ENCODE measurements at places on chromosomes 7 and 10. TPM values are rescaled to one million over a fixed set of nuclear protein-coding genes. Genes with fewer than 3 reads are reported as not detected.
A peak's percentile ranks its signal among the peaks of the same experiment; 100 is the strongest.

GRCh38 chr10:126448091-126448490 is 59.8 kb upstream of the ADAM12 start:
- H3K36me3 ChIP-seq: no peaks in the 10 kb centered on the region
- no peak overlapping the region for H3K4me3 ChIP-seq
- no peak overlapping the region for H3K27ac ChIP-seq
- DNase-seq: no peak

TRIM73 gene
- 0.90 TPM for total RNA-seq

DNA sequence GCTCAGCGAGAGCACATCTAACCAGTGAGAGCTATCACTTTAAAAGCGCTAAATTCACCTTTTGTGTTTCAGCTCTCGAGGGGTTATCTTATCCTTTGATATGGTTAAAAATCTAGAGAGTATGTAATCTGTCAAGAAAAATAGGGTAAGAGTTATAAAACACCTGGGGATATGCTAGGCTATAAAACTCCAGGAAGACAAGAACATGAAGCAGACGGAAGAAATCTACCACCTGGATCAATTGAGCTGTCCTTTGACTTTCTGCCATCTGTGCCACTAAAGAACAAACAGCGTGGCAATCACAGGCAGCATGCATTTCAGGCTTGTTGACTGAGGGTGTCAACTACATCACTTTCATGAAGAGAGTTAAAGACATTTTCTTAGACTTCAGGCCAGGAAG is 83.1 kb downstream of the ZNF248 start:
- H3K4me1 ChIP-seq: no peaks in the 10 kb centered on the region
- no peaks in the 10 kb centered on the region for H3K36me3 ChIP-seq
- H3K4me3 ChIP-seq: no peak overlapping the region
- H3K27me3 ChIP-seq: no peaks in the 10 kb centered on the region
- H3K27ac ChIP-seq: no peak overlapping the region

DNA sequence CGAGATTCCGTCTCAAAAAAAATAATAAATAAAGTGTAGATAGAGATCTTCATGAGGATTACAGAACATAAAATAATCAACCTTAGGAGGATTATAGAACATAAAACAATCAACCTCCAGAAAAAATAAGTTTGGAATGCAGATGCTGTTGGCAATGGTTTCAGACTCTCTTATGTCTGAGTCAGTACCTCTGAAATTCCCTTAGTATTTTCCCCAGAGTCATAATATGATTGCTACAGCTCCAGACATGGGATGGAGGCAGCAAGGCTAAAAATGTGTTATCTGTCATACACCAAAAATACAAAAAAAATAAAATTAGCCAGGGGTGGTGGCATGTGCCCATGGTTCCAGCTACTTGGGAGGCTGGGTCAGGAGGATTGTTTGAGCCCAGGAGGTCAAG is 22.2 kb downstream of the CADPS2 start:
- H3K27me3 ChIP-seq: no peaks in the 10 kb centered on the region
- no peak for DNase-seq
- no peak overlapping the region for H3K4me3 ChIP-seq
- H3K27ac ChIP-seq: no peak overlapping the region
- no peaks in the 10 kb centered on the region for H3K4me1 ChIP-seq
- no peaks in the 10 kb centered on the region for H3K36me3 ChIP-seq

DNA sequence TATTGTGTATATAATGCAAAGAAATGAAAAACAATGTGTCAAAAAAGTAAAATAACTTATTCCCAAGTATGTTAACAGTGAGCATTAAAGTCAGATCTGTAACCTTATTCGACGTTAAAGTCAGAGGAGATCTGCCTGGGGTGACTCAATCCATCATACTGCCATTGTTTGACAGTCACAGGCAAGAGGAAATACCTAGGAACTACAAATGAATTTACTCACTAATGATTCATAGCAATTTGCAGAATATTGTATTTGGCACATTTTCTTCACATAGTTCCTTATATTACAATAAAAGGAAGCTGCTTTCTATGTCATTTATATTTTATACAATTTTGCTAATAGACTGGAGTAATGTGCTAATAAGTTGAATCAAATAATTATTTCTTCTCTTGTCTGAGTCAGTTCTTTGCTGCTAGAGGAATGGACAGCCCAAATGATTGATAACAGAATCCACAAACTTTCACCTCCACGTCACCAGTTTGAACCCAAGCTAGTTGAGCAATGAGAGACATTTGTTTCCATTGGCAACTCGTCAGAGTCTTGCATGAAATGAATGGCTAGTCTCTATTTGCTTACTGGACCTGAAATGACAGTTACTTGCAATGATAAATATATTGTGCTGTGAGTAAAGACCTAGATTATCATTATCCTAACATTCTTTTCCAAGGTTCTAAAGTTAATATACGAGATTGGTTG is 48.5 kb upstream of the TMEM106B start:
- no peak overlapping the region for H3K4me3 ChIP-seq
- no peaks in the 10 kb centered on the region for H3K4me1 ChIP-seq
- no peaks in the 10 kb centered on the region for H3K36me3 ChIP-seq
- DNase-seq: no peak

DNA sequence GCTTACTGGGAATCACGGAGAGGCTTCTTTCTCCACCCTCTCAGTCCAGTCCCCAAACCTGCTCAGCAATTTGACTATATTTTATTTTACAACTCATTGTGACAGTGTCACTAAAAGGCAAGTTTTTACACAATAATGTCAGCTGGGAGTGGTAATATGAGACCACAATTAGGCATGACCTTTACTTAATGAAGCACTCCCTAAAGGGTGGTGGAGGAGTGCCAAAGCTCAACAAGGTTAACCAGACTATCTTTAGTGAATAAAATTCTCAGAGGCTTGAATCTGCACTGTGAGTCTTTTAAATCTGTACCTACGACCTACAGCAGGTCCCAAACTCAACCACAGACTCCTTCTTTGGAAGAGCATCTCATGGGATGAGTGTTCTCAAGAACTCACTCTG is 215.6 kb downstream of the TAX1BP1 start:
- H3K36me3 ChIP-seq: no peaks in the 10 kb centered on the region
- H3K27ac ChIP-seq: no peak overlapping the region
- H3K4me1 ChIP-seq: no peaks in the 10 kb centered on the region
- H3K4me3 ChIP-seq: no peak overlapping the region
- no peaks in the 10 kb centered on the region for H3K27me3 ChIP-seq

GRCh38 chr10:76086761-76087639 is 655.6 kb downstream of the LRMDA start:
- H3K4me3 ChIP-seq: no peak overlapping the region
- H3K36me3 ChIP-seq: no peaks in the 10 kb centered on the region
- H3K4me1 ChIP-seq: peaks cover 11% of the 10 kb centered on the region
- H3K27ac ChIP-seq: no peak overlapping the region
- peak; percentile 61 for DNase-seq

GRCh38 chr10:107914450-107915214 is 750.1 kb upstream of the SORCS1 start:
- no peaks in the 10 kb centered on the region for H3K36me3 ChIP-seq
- DNase-seq: no peak
- H3K4me3 ChIP-seq: peak overlapping the region; percentile 81

FRG2B gene
- not detected for total RNA-seq

DNA sequence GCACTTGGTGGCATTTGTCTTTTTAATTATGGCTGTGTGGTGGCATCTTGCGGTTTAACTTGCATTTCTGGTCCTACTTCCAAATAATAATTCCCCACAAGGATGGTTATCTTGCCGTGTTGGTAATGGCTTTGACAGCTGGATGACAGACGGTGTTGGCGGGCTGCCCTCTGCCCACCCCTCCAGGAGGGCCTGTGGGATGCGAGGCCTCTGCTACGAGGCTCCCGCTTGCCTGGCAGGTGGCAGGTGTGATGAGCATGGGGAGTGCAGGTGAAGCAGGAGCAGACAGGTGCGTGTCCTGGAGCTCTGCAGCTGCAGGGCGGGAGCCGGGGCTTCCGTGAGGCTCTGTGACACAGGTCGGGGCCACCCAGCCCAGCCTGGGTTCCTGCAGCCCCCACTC is 11.8 kb downstream of the INPP5A start:
- no peaks in the 10 kb centered on the region for H3K36me3 ChIP-seq
- H3K27ac ChIP-seq: no peak overlapping the region
- DNase-seq: no peak
- no peaks in the 10 kb centered on the region for H3K27me3 ChIP-seq
- no peaks in the 10 kb centered on the region for H3K4me1 ChIP-seq

PBLD gene
- total RNA-seq: 0.90 TPM

DNA sequence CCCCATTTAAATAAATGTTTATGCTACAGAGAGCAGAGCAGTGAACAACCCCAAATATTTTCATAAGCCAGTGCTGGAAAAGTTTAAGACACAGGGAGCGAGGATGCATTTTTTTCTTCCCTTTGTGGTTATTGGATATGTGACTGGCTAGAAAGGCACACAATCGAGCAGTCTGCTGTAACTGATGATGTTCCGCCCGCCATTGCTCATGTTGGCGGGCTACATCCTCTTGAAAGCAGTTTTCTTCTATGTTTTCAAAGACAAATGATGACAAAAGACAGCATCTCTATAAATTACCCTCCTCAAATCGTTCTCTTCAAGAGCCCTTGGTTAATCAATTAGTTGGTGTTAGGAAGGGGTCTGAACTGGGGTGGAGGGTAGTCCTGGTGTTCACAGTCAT is 269.8 kb downstream of the SKAP2 start:
- peak; percentile 10 for DNase-seq
- no peak overlapping the region for H3K27ac ChIP-seq

- H3K4me1 ChIP-seq: peaks cover 2% of the 10 kb centered on the region
- H3K36me3 ChIP-seq: no peaks in the 10 kb centered on the region
- H3K27me3 ChIP-seq: no peaks in the 10 kb centered on the region
- no peak overlapping the region for H3K4me3 ChIP-seq
- DNase-seq: no peak
These were observed 311.5 kb downstream of the REEP3 start for GRCh38 chr10:63832686-63833085.

GCK gene
- total RNA-seq: 4.9 TPM

Measured in H1 (cell line).